NCI-H524 treated with DMSO at 0.1 percent for 48 hours (cell line): ENCODE measurements at places on chromosomes 16 and 17.
A peak's percentile ranks its signal among the peaks of the same experiment; 100 is the strongest.

GRCh38 chr17:16929035-16929680 is 42.8 kb downstream of the TNFRSF13B start:
- peak; percentile 67 for DNase-seq

DNA sequence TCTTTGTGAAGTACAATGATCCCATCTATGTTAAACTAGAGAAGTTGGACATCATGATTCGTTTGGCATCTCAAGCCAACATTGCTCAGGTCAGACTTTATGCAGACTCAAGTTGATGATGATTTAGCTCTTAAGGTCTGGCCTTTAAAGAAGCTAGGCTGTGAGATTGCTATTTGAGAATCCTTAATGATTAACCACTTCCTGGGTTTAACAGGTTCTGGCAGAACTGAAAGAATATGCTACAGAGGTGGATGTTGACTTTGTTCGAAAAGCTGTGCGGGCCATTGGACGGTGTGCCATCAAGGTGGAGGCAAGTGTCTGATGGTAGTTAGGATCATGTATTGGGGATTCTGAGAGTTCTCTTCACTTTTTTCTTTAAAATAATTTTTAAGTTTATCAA is 40.3 kb downstream of the AP2B1 start:
- DNase-seq, result no peak

GRCh38 chr17:31092475-31093064 is 2.2 kb upstream of the NF1 start:
- DNase-seq, result peak; percentile 6

- no peak for DNase-seq
Measured at GRCh38 chr16:30659507-30660423, 1.5 kb downstream of the FBRS start.

GRCh38 chr16:28491230-28491969 is 474 bp downstream of the CLN3 start:
- no peak for DNase-seq

GRCh38 chr17:309361-309888 is 43.2 kb downstream of the RPH3AL start:
- no peak for DNase-seq

GRCh38 chr16:67024384-67025209 is 4.4 kb upstream of the CBFB start:
- DNase-seq, result peak; percentile 29

GRCh38 chr16:66508248-66508913 is 41.5 kb downstream of the TK2 start:
- no peak for DNase-seq

DNA sequence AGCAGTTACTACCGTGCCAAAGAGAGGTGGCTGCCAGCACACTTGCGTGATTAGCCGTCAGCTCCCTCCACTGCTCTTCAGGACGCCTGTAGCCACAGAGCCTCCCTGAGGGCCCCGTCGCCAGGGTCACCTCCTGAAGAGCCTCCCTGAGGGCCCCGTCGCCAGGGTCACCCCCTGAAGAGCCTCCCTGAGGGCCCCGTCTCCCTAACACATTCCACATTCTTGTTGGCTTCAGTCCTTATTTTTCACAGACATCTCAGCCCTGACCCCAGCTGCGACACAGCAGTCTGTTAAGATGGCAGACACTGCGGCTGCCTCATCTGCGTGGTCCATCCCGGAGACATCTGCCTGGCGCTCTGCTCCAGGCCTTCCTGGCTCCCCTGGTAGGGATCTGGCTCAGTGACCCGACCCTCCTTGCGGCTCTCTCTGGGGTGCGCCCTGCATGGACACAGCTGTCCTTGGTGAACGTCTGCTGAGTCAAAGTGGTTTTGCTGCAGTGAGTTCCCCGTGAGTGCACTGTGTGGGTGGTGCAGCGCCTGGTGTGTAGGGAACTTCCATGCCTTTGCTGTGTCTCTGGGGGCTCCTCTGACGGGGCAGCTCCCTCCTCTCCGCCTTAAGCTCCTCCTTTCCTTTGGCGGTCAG is 11.4 kb downstream of the ACSF3 start:
- no peak for DNase-seq

- no peak for DNase-seq
Measured at GRCh38 chr16:89373355-89374110, 116.8 kb downstream of the ANKRD11 start.

DNA sequence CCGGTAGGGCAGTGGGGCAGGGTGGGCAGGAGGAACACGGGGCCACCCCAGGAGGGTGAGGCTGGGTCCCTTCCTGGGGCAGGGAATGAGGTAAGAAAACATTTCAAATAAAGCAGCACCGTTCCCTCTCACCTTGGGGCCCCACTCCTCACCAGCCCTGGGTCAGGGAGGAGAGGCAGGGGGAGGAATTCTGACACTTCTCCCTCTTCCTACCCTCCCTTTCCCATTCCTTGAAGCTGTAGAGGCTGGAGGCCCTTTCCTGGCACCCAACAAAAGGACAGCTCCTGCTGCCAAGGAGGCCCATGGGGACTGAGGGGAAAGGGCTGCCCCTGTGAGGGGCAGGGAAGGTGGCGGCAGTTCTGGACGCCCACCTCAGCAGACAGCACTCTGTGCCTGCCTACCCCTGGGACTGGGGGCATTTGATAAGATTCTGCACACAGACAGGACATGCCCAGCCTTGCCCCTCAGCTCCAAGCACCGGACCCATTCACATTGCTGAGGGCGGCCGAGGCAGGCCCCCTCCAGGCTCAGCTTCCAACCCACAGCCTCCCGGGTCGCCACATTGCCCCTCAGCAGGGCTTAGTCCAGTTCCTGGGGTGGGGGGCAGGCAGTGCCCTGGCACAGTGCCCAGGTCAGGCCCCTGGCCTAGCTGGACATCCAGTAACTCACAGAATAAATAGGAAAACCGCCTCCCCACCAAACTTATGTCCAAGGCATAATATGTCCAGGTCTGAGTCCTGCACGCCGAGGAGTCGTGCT is 6.2 kb downstream of the ATXN7L3 start:
- no peak for DNase-seq

- no peak for DNase-seq
Measured at GRCh38 chr16:5176505-5176904, 78.9 kb upstream of the EEF2KMT start.

DNA sequence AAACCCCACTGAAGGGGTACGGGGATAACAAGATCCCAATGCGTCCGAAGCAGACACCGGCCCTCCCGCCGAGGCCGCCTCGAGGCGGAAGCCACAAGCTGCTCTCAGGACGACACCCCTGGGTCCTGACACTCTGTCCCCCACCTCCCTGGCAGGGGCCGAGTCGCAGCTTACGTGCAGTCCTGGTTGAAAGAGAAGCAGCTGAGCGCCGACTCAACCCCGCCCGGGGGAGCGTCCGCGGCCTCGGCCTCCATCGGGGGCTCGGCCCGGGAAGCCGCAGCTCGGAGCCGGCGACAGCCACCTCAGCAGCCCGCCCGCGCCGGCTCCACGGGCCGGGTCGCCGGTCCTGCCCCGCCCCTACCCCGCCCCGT is at the start of gene WIPI1:
WIPI1 (minus strand) TSS at position 329 of the 371 bp plus-strand sequence; CDS start at position 254, 75 bp downstream.
- no peak for DNase-seq

- DNase-seq, result no peak
Measured at GRCh38 chr16:12303653-12304052, 327.1 kb downstream of the SNX29 start.

GRCh38 chr16:49179714-49180330 is 101.8 kb downstream of the CBLN1 start:
- no peak for DNase-seq

DNA sequence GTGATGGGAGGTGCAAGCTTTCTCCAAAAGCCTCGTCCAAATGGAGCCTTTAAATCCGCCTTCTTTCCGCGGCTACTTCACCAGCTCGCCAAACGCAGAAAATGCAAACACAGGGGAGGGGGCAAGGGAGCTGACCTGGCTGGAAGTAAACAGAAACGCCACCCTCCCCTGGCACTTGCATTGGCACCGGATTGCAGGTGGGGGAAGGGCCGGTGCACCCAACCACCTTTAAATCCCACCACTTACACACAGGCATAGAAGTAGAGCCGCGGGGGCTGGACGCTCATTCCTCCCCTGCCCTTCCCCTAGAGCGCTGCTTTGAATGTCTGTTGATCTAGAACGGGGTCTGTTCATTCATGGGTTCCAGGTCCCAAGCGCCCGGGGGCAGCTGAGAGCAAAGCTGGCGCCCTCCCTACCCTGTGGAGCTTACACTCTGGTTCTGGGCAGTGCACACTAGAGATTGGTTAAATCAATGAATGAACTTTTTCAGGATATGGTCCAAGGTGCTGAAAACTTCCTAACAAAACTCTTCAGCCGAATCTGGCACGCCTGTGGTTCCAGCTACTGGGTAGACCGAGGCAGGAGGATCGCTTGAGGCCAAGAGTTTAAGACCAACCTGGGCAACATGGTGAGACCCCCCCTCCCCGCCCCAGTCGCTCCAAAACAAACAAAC is 920 bp upstream of the ZCCHC14 start:
- DNase-seq, result no peak

DNA sequence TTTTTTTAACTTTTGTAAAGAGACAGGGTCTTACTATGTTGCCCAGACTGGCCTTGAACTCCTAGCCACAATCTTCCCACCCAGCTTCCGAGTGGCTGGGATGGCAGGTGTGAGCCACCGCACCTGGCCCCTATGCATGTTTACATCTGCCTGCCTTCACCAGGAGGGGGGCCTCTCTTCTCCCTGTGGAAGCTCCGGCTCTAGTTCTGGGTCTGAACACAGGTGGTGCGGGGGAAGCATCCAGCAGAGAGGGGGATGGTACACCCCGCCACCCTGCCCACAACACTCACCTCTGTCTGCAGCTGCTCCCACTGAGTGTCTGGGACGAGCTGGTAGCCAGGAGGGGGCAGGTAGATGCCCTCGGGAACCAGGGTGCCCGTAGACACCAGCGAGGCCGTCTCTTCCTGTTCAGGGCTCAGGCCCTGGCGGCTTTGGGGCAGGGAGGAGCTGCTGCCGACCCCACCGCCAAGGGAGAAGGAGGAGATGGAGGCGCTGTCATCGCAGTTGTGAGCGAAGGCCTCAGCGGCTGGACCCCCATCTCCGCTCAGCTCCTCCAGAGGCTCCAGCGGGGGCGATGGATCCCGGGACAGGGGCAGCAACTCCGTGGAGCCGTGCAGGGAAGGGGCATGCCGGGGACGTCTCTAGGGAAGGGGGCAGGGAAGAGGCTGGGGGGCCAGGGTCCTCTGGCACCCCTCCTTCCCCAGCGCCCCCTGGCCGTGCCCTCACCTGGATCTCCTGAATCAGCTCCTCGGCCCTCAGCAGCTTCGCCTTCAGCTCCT is 10.9 kb downstream of the RABEP2 start:
- no peak for DNase-seq

- no peak for DNase-seq
Measured at GRCh38 chr16:89841275-89841674, 13.0 kb downstream of the SPIRE2 start.

- DNase-seq, result no peak
Measured at GRCh38 chr16:50763211-50763610, 21.3 kb downstream of the CYLD start.
